ENCODE measurements at places on chromosomes 2 and 18.
A peak's percentile ranks its signal among the peaks of the same experiment; 100 is the strongest.

- no peak for DNase-seq
These were observed 2.7 kb upstream of the TGIF1 start for GRCh38 chr18:3447068-3447894.

- no peak for DNase-seq
These were observed 165.4 kb upstream of the ZFP36L2 start for GRCh38 chr2:43391878-43392215.

DNA sequence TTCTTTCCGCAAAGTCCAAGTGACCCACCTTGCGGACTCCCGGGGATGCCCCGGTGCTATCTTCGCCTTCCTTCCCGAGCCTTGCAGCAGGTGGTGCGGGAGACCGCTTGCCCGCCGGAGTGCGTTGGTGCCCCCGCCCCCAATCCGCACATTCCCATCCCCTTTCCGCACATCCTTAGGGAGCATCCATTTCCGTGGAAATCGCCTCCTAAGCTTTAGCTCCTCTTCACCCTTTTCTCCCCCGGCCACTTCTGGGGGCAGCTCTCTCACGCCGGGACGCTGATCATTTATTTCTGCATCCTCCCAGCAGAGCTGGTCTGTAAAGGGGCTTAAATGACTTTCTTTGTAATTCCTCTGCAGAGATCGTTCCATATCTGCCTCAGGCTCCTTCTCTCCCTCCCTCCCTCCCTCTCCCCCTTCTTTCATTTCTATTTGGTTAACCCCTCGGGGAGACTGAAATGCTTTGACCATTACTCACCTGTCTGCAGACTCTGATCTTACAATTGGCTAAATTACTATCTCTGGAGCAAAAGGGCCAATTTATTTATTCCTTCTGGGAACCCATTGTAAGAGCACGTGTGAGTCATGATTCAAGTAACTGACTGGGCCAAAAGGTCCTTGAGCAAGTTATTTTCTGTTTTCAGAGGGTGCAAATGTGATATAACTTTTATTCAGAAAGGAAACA is 1.3 kb upstream of the LYPD1 start:
- no peak for DNase-seq

DNA sequence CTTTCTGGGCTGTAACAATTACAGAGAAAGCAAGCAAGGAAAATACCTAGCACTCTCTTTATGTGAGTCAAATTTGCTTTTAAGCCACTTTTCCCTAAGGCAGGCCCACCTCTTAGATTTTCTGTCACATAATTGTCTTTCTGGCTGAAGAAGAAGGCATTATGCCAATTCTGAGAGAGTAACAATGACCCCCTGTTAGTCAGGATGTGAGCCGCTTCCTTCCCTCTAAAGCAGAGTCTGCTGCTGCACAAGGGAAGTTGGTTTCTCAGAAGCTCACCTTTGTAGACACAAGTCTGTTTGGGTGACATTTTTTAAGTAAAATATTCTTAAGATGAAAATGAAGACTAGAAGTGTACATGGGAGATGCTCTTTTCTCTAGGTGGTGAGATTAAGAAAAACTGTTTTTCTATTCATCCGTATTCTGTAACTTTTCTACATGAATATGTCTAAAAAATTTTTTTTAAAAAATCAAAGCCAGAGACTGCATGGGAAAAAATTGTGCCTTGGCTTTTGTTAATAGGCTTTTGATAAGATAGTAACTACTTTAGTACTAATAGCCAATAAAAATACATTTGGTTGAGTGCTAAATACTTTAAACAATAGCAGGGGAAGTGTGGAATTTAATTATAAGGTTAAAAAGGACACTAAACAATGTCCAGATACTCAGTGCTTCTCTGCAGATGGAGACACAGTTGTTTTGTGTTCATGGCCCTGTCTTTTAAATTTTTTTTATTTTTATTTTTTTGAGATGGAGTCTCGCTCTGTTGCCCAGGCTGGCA is 33.4 kb upstream of the VPS54 start:
- DNase-seq = no peak

- DNase-seq = no peak
These were observed 20.5 kb downstream of the CENPO start for GRCh38 chr2:24813691-24814137.

DNA sequence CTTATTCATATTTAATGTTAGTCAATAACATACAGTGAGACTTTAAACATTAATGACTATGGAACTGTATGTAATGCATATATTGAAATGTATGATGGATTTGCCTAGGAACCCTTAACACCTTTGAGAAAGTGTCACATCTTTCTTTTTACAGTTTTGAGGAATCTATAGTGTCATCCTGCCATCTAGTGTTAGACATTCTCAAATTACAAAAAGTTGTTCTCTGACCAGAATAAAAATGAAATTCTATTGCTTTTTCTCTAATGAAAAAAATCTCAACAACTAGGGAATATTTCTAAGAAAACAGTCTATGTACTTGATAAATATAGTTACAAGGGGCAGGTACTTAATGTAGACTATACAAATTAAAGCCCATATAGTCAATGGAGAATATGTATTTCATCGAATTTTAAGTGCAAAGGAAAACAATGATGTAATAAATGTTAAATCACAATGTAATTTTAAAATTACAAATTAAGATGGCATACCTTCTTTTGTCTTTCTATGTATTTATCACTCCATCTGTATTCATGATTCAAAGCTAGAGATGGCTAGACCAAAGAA is 5.1 kb upstream of the CALCRL start:
- peak; percentile 5 for DNase-seq

DNA sequence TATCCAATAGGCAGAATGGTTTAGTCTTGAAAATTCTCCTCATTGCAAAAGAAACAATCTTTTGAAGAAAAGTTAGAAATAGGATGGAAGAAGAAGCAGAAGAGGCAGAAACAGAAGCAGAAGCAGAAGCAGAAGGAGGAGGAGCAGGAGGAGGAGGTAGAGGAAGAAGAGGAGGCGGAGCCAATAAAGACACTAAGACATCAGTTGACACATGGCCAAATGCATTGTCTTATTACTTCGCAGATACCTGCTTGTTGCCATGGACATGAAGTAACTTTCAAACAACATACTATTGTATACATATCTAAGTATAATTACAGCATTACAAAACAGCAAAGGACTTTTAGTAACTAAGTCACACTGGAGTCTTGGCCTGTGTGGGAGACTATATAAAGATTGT is 606.3 kb downstream of the METTL4 start:
- DNase-seq = no peak

- no peak for DNase-seq
These were observed 6.6 kb downstream of the FECH start for GRCh38 chr18:57579934-57580333.

GRCh38 chr2:232882505-232883115 is 12.5 kb downstream of the SNORC start:
- no peak for DNase-seq

- DNase-seq = peak; percentile 69
These were observed 52.7 kb upstream of the CTLA4 start for GRCh38 chr2:203814661-203815540.
